Osteoblast (primary cell): ENCODE measurements at places on chromosomes 7 and 10. TPM values are rescaled to one million over a fixed set of nuclear protein-coding genes. Genes with fewer than 3 reads are reported as not detected.

DNA sequence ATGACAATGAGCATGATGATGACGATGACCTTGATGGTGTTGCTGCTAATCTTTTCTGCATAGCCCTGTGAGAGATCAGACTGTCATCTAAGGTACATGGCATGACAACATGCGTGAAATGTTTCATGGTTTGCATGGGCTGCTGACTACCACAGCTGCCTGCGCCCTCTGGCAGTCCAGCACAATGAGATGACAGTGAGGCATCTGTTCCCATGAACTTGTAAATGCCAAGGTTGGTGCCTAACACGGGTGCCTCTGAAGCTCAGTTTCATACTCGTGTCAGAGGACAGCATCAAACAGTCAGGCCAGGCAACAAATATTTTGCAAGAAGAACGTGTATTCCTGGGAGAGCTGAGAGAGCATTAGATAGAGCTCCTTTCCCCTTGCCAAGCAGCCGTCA is 122.0 kb upstream of the PRKCQ start:
- H3K27ac ChIP-seq = no peak overlapping the region
- H3K4me1 ChIP-seq = no peaks in the 10 kb centered on the region
- no peak for DNase-seq
- no peaks in the 10 kb centered on the region for H3K36me3 ChIP-seq
- H3K4me3 ChIP-seq = no peak overlapping the region

RAMP3 gene
- total RNA-seq = not detected in 2 replicates

GRCh38 chr10:78301891-78302738 is 268.5 kb downstream of the RPS24 start:
- no peak overlapping the region for H3K27ac ChIP-seq
- peak overlapping the region; percentile 76 for H3K4me3 ChIP-seq
- H3K4me1 ChIP-seq = peaks cover 11% of the 10 kb centered on the region
- DNase-seq = peak; percentile 70
- no peaks in the 10 kb centered on the region for H3K36me3 ChIP-seq

- peaks cover 52% of the 10 kb centered on the region for H3K36me3 ChIP-seq
- no peaks in the 10 kb centered on the region for H3K4me1 ChIP-seq
- no peak for DNase-seq
Measured at GRCh38 chr7:155774947-155775346, 37.3 kb downstream of the SHH start.

- no peak overlapping the region for H3K4me3 ChIP-seq
- no peaks in the 10 kb centered on the region for H3K4me1 ChIP-seq
- DNase-seq = no peak
- no peak overlapping the region for H3K27ac ChIP-seq
- no peaks in the 10 kb centered on the region for H3K36me3 ChIP-seq
- H3K27me3 ChIP-seq = peaks cover 16% of the 10 kb centered on the region
Measured at GRCh38 chr10:71483135-71483534, 86.4 kb downstream of the CDH23 start.

- H3K4me3 ChIP-seq = no peak overlapping the region
- no peak overlapping the region for H3K27ac ChIP-seq
- peaks cover 15% of the 10 kb centered on the region for H3K4me1 ChIP-seq
- H3K27me3 ChIP-seq = no peaks in the 10 kb centered on the region
- H3K36me3 ChIP-seq = no peaks in the 10 kb centered on the region
- DNase-seq = no peak
Measured at GRCh38 chr7:46806856-46807255, 775.1 kb downstream of the TNS3 start.

NEURL1 gene
- under 0.01 TPM in 1 of 2 replicates, not detected in the other for total RNA-seq

DNA sequence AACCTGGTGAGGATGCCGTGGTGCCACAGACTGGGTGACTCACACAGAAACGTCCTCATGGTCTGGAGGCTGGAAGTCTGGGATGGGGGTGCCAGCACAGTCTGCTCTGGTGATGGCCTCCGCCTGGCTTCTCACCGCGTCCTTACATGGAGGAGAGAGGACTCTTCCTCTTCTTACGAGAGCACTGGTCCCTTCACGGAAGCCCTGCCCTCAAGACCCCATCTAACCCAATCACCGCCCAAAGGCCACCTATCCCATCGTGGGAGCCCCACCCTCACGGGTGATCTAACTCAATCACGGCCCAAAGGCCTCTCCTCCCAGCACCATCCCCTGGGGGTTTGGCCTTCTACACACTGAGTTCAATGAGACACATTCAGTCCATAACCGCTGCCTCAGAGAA is 137.7 kb downstream of the PTPRN2 start:
- no peak overlapping the region for H3K27ac ChIP-seq
- no peak overlapping the region for H3K4me3 ChIP-seq

DNA sequence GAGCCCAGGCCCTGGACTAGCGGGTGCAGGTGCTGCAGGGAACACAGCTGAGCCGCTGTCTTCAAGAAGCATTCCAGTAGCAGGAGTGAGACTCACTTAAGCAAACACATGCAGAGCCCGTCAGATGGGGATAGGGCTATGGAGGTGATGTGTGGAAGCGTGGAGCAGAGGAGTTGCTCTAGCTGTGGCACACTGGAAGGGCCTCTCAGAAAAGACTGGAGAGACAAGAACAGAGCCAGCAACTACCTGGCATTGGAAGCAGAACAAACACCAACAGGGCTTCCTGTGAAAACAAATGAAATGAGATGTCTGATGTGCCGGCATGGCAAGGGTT is 37.8 kb upstream of the GALNTL5 start:
- no peak for DNase-seq
- no peaks in the 10 kb centered on the region for H3K4me1 ChIP-seq
- H3K4me3 ChIP-seq = no peak overlapping the region
- H3K36me3 ChIP-seq = no peaks in the 10 kb centered on the region

CALML5 gene
- not detected in 2 replicates for total RNA-seq

TMEM270 gene
- not detected in 2 replicates for total RNA-seq

DNA sequence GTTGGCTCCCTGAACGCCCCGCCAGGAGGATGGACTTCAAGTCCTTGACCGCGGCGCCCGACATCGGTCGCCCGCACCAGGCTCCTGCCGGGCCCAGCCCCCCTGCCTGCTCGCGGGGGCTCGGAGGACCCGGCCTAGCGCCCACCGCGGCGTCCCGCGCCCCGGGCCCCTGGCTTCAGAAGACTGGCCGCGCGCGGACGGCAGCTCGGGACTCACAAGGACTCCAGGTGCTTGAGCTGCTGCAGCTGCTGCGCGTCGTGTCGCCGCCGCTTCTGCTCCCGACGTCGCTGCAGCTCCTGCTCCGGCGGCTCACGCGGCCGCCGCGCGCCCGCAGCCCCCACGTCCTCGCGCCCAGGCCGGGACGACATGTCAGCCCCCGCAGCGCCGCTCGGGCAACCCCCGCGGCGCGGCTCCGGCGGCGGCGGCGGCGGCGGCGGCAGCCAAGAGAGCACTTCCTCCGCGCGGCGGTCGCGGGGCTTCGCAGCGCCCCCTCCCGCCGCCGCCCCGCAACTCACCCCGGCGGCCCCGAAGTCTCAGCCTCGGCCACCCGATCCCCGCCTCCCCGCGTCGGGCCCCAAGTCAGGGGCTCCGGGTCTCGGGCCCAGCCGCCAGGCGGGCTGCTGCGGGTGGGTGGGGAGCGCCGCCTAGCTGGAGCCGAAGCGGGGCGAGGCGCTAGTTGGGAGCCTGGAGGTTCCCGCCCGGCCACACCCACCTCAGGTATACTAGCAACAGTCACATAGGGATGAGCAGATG is at the start of gene RP9:
Gene RP9, minus strand, starts transcription at position 400 of the 753 bp plus-strand sequence. Its CDS starts 32 bp downstream, at position 368.
- H3K4me1 ChIP-seq = peaks cover 22% of the 10 kb centered on the region
- peaks cover 6% of the 10 kb centered on the region for H3K27me3 ChIP-seq
- H3K27ac ChIP-seq = peak within 1 kb of the TSS; percentile 59
- DNase-seq = peak; percentile 92
- H3K36me3 ChIP-seq = no peaks in the 10 kb centered on the region
- peak within 1 kb of the TSS; percentile 87 for H3K4me3 ChIP-seq

GRCh38 chr7:84674236-84674913 is 479.8 kb upstream of the SEMA3A start:
- peak overlapping the region; percentile 23 for H3K27ac ChIP-seq
- H3K4me3 ChIP-seq = peak overlapping the region; percentile 55
- H3K4me1 ChIP-seq = peaks cover 9% of the 10 kb centered on the region
- no peaks in the 10 kb centered on the region for H3K36me3 ChIP-seq

DNA sequence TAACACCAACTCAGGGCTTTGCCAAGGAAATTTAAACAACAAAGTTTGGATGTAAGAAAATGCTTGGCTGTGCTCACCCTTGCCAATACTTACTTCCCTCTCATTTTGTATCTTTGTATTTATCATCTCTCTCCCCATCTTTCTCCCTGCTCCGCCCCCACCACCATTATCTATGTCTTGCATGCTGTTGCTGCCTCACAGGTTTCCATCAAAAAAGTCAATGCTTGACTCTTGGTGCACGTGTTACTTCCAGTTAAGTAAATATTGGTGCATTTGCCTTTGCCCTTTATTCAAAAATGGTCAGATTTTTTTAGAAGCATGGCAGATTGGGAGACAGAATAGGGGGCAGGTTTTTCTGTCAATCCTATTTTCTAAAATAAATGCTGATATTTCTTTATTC is 626.0 kb downstream of the ACTR3B start:
- no peak overlapping the region for H3K27ac ChIP-seq
- H3K36me3 ChIP-seq = no peaks in the 10 kb centered on the region
- no peak overlapping the region for H3K4me3 ChIP-seq
- no peaks in the 10 kb centered on the region for H3K4me1 ChIP-seq

DNA sequence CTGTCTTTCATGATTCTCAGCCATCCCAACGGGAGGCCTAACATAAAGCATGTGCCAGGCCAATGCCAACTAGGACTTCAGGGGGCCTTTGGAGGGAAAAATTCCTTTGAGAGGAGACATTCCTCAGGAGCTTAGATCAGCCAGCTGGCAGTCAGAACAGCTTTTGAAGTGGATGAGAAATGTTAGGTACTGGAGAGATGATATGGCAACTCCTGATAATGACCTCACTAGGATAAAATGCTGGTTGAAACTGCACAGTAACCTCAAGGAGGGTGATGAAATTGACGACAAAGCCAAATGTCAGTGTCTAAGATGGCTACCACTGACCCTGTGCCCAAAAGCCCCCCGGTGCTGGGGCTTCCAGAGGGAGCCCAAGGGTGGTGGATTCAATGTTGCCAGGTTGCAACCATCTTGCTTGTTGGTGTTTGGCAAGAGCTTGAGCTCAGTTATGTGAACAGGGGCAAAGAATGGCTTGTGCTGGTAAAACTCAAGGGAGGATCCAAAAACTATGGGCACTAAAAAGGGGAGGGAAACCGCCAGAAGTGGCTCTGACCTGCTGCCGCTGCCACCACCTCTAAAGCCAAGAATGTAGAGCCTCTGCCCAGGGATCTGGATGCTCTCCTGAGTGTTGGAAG is 121.2 kb downstream of the UBE2H start:
- H3K4me1 ChIP-seq = peaks cover 28% of the 10 kb centered on the region
- H3K27me3 ChIP-seq = no peaks in the 10 kb centered on the region
- H3K4me3 ChIP-seq = no peak overlapping the region
- H3K27ac ChIP-seq = peak overlapping the region; percentile 93

GRCh38 chr10:79406683-79407422 is 38.6 kb downstream of the ZCCHC24 start:
- DNase-seq = peak; percentile 35
- peaks cover 44% of the 10 kb centered on the region for H3K4me1 ChIP-seq
- H3K27ac ChIP-seq = no peak overlapping the region
- no peaks in the 10 kb centered on the region for H3K36me3 ChIP-seq
- H3K27me3 ChIP-seq = no peaks in the 10 kb centered on the region
- H3K4me3 ChIP-seq = no peak overlapping the region

DNA sequence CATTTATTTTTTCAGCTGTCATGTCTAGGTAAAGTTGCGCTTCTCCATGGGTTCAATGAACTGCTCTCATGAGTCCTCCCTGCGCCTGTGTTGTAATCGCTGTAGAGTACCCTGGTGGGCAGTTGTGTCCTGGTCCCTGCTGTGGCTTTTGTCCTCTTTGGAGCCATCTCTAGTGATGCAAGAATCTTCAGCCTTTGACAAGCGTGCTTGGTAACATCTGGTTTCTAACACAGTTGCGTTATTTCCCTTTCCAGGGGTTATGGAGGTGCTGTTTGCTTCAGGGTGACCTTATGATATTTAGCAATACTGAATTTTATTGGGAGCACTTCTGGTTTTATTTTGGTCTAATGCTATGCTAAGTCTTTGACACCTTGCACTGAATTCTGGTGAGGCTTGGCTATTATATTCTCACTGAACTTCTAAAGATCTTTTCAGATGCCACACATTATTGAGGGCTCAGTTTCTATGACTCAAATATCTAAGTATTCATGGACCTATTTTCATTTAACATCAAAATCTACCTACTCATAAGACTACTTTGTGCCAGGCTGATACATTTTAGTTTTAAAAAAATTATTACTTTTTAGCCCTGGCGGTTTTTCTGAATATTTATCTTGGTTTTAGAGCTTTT is 88.6 kb downstream of the FANK1 start:
- no peak overlapping the region for H3K27ac ChIP-seq
- H3K4me1 ChIP-seq = peaks cover 16% of the 10 kb centered on the region
- DNase-seq = no peak
- H3K36me3 ChIP-seq = no peaks in the 10 kb centered on the region

DNA sequence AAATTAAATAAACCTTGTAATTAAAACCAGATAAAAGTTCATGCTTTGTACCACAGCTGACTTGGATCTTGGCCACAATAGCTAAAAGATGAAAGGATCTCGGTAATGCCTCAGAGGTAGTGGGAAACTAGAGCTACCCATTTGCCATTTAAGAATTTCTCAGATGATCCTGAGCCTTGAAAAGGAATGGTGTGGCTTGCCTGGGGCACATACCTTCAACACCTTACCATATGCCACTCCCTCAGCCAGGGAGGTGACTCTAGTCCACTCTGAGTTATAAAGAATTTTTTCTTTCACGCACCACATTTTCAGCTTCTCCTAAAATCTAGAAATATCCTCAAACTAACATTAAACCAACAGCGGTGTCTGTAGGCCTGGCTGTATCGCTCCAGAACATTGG is 516.3 kb upstream of the TEX47 start:
- H3K4me3 ChIP-seq = no peak overlapping the region
- no peaks in the 10 kb centered on the region for H3K36me3 ChIP-seq
- no peaks in the 10 kb centered on the region for H3K27me3 ChIP-seq
- H3K4me1 ChIP-seq = no peaks in the 10 kb centered on the region

DNA sequence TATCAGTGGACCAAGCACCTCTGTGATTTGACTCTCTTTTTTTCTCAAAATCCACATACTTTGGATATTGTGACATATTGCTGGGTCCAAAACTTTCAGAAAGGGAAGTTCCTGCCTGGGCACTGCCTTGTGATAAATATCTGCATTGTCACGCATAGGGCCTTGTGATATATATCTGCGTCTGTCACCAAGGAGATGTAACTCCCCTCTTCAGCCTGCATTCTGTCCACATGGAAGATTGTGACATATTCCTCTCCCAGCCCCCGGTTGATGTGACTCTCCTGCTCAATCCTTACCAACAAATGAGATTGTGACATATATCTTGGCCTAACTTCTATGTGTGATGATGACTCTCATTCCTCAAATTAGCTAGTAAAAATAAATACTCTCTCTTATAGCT is 25.4 kb upstream of the ZNF107 start:
- no peak overlapping the region for H3K27ac ChIP-seq
- no peak overlapping the region for H3K4me3 ChIP-seq
- no peaks in the 10 kb centered on the region for H3K27me3 ChIP-seq
- H3K36me3 ChIP-seq = no peaks in the 10 kb centered on the region
- no peaks in the 10 kb centered on the region for H3K4me1 ChIP-seq

GRCh38 chr7:46032353-46032752 is 111.3 kb upstream of the IGFBP3 start:
- no peaks in the 10 kb centered on the region for H3K36me3 ChIP-seq
- no peak overlapping the region for H3K4me3 ChIP-seq
- H3K27ac ChIP-seq = no peak overlapping the region
